ENCODE measurements at places on chromosomes 12 and 14. TPM values are rescaled to one million over a fixed set of nuclear protein-coding genes. Genes with fewer than 3 reads are reported as not detected.

- no peak for DNase-seq
These were observed 5.3 kb downstream of the TMEM253 start for GRCh38 chr14:21106176-21106497.

DNA sequence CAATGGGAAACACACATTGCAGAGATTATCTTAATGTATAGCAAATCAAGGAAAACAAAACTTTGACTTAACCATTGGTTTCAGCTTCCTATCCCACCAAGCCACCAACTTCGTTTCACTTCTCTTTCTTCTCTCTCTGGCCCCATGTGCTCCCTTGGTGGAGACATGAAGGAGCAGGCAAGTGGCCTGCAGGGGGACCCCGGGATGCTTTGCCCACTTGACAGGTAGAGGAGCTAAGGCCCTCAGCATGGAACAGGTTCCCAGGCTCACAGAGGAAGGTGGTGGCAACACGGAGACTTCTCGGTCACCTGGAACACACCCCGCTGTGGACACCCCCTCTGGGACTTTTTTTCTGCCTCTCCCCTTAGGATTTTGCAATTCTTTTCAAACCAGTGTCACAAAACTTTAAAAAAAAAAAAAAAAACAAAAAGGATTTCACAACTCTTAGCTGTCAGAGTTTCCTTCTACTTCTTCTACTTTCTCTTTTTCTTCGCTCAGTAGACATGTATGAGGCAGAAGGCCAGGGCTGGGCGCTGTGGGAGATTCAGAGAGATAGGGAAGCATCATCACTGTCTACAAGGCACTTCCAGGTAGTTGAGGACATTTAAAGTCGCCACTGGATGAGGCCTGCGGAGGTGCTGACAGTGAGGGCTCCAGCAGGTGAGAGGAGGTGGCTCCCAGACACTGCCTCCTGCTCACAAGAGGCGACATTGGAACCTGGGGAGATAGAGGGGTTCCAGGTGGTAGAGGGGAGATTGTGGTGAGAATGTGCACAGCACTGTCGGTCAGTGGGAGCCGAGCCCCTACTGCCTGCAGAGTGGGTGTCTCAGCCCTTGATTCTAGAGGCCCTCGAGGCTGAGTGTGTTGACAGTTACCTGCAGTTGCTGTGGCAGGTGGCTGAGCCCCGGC lies 119.6 kb downstream of the GCH1 start:
- DNase-seq: no peak

- no peak for DNase-seq
These were observed 4.4 kb downstream of the KMT2D start for GRCh38 chr12:49055978-49056754.

- DNase-seq: no peak
These were observed 143.4 kb upstream of the CDKN3 start for GRCh38 chr14:54253195-54253947.

GRCh38 chr12:1611803-1612572 lies 17.0 kb upstream of the WNT5B start:
- DNase-seq: no peak

- no peak for DNase-seq
These were observed 14.2 kb downstream of the WIF1 start for GRCh38 chr12:65106948-65107347.

DNA sequence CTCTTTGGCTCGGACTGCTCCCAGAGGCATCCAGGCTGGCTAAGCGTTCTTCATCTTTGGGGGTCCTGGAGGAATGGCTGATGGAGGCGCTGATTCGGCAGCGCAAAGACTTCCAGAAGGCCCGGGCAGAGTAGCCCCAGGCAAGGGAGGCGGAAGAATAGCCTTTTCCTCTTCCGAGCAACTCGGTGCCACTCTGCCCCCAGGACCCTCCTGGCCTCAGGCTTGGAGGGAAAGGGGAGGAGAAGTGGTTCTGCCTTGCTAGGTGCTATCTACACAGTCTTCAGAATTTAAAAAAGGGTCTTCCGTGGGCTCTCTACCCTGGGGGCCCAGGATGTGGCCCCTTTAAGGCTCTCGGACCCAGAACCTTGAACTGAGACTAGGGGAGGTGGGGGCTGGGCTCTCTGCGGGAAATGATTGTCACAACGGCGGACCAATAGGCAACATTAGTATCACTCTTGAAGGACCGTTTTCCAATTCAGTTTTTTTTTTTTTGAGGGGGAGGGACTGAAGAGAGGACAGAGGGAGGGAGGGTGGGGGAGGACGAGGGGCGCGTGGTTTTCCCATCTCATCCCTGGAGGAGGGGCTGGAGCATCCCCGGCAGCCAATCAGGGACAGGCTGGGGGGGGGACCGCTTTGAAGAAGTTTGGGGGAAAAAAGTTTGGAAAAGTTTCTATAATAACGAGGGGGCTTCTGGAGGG lies at the start of gene NFATC4:
TSS of gene NFATC4 (plus strand) at position 671 of the 698 bp plus-strand sequence. CDS start 157 bp downstream, outside the sequence.
- DNase-seq: peak; percentile 89

GRCh38 chr12:113295886-113296556 lies 38.9 kb downstream of the SLC8B1 start:
- DNase-seq: no peak

DNA sequence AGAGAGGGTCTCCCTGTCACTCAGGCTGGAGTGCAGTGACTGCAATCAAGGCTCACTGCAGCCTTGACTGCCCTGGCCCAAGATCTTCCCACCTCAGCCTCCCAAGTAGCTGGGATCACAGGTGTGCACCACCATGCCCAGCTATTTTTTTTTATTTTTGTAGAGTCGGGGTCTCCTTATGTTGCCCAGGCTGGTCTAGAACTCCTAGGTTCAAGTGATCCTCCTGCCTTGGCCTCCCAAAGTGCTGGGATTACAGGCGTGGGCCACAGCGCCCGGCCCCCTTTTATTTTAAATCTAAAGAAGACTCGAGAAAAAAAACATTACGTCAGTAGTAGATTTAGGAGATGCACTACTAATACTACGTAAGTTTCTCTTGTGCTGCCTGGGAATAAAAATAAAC lies 14.3 kb downstream of the FOS start:
- DNase-seq: no peak

DNA sequence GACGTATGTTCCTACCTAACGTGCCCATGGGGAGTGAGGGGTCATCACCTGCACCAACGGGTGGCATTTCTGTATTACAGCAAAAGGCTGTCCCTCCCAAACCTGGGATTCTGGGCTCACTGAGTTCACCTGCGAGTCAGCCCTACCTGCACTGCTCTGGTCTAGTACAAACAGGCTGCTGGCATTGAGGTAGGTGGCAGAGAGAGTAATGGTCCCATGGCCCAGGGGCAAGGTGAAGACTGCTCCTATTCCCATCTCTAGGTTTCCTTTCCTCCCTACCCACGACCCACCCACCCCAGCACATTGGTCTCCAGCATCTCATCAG lies 421 bp downstream of the SUOX start:
- DNase-seq: no peak

DNA sequence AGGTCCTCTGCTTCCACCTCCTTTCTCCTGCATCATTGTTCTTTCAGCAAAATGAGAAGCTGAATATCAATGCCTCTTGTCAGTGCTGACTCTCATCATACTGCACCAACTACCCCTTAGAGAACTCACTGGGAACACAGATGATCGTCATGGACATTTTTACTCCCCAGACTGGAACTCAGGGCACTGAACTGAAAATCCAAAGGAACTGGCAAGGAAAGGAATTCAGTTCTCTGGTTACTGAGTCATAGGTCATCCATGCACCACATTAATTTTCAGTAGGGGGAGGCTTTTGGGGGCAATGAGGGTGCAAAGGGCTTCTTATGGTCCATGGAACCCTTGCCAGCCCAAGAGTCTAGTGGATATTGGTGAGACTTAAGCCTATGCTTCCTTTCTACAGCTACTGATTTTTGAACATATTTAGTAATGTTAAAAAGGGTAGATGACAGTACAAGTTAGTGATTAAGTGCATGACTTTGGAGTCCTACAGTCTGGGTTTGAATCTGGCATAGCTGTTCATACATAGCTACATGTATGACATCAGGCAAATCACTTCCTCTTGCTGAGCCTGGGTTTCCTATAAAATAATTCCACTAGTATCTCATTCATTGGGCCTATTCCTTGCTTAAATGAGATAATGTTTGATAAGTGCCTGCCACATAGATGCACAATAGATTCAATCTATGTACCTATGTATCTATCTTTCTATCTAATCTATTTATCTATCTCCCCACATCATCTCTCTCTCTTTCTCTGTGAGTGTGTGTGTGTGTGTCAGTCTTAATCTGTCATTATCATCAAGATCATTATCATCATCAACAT lies 29.2 kb downstream of the BBS10 start:
- DNase-seq: no peak

DNA sequence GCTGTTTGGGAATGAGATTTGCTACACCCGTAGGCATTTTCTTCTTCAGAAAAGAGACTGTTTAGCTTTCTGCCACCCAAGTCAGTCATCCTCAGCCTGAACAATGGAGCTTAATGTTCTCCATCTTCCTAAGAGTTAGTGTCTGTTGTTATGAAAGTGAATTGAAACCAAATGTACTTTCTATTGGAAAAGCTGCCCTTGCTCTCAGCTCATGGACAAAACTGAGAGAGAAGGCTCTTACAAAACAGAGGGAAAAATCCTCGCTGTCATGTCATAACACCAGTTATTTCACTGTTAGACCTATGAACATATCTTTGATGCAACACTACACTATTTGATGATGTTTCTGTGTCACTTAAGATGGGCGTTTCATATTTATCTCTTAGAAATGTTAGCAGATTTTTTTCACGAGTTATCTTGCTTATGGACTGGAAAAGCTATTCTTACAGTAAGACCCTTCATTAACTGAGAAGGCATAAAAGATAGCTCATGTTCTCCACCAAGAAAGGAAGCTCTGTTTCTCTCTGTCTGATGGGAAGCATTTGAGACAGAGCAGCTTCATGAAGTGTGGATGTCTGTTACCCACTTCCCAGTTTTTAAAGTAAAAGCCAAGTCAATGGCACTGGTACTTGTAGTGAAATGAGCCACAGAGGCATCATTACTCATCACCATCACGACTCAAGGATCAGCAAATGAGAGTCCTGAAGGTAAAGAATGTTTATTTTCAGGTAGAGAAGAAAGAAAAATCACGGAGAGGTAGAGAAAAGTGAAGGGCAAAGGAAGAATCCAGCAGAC lies 483.9 kb downstream of the ZFP36L1 start:
- DNase-seq: no peak

GRCh38 chr12:104263580-104264358 lies 39.8 kb upstream of the EID3 start:
- DNase-seq: no peak

GRCh38 chr12:1391722-1392121 lies 202.7 kb downstream of the FBXL14 start:
- no peak for DNase-seq

GRCh38 chr14:68039593-68039992 lies 220.0 kb downstream of the RAD51B start:
- DNase-seq: no peak

DNA sequence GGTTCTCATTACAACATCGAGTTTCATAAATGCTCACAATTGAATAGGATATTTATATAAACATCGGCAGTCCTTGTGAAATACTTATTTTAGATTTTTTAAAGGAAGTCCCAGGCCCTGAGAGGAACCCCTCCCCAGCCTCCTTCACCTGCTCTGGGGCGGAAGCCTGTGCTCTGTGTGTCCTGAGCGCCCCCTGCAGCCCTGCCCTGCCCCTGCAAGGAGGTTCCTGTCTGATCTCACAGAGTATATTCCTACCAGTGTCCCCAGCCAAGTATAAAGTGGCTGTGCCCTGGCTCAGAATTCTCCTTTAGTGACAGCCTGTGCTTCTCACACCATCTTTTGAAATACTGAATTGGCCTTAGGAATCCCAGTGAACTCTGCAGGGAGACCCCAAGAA lies 659.5 kb downstream of the TMEM121 start:
- DNase-seq: no peak

DNA sequence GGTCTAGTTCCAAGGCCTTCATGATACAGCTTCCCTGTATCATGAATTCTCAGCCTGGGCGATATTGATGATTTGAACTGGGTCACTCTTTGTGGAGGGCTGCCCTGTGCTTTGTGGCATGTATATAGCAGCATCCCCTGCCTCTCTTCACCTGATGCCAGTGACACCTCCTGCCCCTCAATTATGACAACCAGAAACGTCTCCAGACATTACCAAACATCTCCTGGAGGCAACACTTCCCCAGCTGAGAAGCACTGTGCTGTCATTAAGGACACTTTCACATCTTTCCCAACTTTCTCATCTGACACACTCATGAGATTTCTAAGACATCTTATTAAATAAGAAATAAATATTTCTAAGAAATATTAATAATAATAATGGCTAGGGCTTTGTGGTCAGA lies 315.3 kb downstream of the BCL11B start:
- DNase-seq: no peak

- no peak for DNase-seq
These were observed 5.8 kb upstream of the HCAR3 start for GRCh38 chr12:122722387-122722786.

- no peak for DNase-seq
These were observed at the start of gene ARHGDIB for GRCh38 chr12:14961466-14962152. Gene ARHGDIB (minus strand): TSS chr12:14961601. CDS start chr12:14950712, 10,889 bp downstream.

OTX2 gene
- polyA plus RNA-seq: not detected

AJUBA gene
- 86.4 TPM for polyA plus RNA-seq

CCDC175 gene
- polyA plus RNA-seq: 0.21 TPM

CPNE6 gene
- polyA plus RNA-seq: not detected

NDUFA12 gene
- 116 TPM for polyA plus RNA-seq

MYF5 gene
- polyA plus RNA-seq: not detected

RNU7-1 gene
- polyA plus RNA-seq: 6.0 TPM

TRIAP1 gene
- polyA plus RNA-seq: 50.4 TPM

NEUROD4 gene
- not detected for polyA plus RNA-seq
